ENCODE measurements at places on chromosomes 2 and 18.

DNA sequence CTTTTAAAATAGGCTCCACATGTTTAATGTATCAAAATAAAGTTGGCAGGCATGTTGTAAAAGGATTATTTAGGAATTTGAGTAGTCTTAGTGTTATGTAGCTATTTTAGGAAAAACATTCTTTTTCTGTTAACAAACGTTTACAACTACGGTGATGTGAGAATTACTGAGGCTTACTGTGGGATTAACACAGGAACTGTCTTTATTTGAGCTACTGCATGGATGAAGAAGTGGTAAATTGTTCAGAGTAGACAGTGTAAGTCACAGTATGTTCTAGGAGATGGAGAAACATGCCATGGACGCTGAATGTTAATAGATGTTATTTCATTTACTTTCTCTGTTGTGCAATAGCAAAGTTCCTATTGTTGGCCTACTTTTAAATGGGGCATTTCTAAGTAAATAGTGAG is 1.6 kb downstream of the PPM1B start:
- DNase-seq, result peak; percentile 49

DNA sequence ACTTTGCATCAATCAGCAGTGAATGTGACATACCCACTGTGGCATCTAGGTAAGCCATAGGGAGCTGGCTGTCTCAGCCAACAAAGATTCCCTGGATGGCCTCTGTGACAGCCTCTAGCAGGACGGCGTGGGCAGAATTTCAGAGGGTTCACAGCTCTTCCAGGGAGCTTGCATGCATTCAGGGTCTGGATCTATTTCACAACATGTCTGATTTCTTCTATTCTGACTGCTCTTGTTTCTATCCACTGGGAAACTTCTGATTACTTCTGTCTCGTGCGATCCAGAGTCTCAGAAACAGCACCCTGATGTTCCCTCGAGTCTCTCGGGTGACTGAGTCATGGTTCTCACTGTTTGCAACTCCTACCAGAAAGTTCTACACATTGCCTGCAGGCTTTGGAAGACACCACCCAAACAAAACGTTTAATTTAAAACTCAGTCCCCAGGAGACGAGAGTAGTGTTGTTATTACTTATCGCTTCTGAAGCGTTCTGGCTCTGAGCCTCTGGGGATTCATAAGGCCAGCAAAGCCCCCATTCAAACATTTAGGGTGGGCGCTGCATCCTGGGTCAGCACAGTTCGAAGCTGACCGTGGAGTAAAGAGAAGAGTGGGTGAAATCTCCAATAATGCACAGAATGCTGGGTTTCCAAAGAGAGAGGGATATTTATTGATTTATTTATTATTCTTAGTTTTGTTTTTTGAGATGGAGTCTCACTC is 41.9 kb upstream of the ODC1 start:
- DNase-seq, result peak; percentile 33

DNA sequence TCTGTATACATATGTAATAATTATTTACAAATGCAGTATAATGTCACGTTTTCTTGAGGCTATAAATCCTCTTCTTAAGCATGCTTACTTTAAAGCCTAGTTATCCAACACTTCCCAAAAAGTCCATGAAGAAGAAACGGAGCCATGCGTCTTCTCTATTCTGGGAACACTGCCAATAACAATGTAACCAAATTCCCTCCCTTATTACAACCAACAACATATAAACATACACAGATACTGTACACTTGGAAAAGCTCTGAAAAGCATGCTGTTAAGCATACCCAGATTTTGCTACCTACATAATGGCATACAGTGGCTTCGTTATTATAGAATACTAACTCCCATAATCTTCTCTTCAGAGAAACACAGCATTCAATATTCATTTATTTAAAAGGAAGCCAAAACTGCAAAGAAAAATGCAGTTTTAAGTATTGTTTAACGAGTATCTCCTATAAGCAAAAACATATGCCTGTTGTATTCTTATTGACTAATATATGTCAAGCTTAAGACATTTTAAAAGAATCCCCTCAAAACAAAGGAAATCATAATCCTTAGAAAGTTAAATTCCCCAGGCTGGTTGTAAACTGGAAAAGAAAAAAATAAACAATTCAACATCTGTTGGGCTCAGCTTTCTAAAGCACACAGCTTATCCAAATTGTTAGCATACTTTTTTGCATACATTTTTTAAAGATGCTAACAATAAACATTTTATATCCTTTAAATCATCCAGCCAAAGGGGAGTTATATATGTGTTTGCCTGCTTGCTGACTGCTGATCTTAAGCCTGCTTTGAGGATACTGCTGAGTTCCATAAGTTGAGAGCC is 83.4 kb downstream of the SLC25A12 start:
- DNase-seq, result peak; percentile 12

- DNase-seq, result no peak
Observed at GRCh38 chr2:226142463-226142862, 657.2 kb downstream of the IRS1 start.

DNA sequence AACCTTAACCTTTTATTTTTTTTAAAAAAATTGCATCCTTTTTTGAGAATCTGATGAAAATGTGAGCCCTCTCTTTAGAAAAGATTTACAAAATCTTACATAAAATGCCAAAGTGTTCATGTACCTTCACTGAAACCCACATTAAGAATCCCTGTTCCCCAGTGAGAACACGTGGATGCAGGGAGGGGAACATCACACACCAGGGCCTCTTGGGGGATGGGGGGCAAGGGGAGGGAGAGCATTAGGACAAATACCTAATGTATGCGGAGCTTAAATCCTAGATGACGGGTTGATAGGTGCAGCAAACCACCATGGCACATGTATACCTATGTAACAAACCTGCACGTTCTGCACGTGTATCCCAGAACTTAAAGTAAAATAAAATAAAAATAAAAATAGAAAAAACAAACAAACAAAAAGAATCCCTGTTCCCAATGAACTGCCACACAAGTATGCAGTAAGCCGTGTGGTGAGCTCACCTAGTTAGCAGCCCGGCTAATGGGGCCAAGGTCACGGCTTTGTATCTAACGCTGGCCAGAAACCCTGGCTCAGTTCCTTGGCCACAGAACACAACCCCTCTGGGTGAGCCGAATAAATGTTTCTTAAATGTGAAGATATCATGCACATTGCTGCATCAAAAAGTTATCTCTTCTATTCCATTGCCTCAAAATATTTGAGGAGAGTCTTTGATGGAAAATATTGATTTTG is 41.4 kb downstream of the CHST9 start:
- no peak for DNase-seq

Data from fibroblast of the aortic adventitia (primary cell).